Mammary epithelial cell (primary cell): ENCODE measurements at places on chromosomes 7 and 10. TPM values are rescaled to one million over a fixed set of nuclear protein-coding genes. Genes with fewer than 3 reads are reported as not detected.

Gene HIPK2
- total RNA-seq: 31.0 TPM

Gene TAS2R41
- total RNA-seq: not detected

Gene MSS51
- total RNA-seq: 1.5 TPM

Gene SLC35G1
- total RNA-seq: 3.0 and 4.7 TPM in 2 replicates

Gene LEP
- 1.0 TPM for total RNA-seq

Gene ACBD5
- 18.8 TPM for total RNA-seq

Gene SRGN
- total RNA-seq: 0.45 and 0.92 TPM in 2 replicates

Gene CALHM1
- not detected for total RNA-seq

Gene TMEM273
- total RNA-seq: not detected

Gene AKR1C8
- total RNA-seq: not detected in 2 replicates

Gene CYP3A4
- not detected for total RNA-seq

Gene SLC26A3
- not detected for total RNA-seq

Gene MYH16
- total RNA-seq: under 0.01 TPM

Gene PKD1L1
- 0.17 TPM for total RNA-seq

Gene C10orf95
- 1.5 TPM for total RNA-seq

Gene HACD1
- total RNA-seq: 30.3 TPM

Gene BLNK
- total RNA-seq: 5.8 and 10.2 TPM in 2 replicates

Gene MALRD1
- 0.83 TPM for total RNA-seq

Gene SPDYE16
- total RNA-seq: under 0.01 TPM

Gene NEUROD6
- total RNA-seq: not detected

Gene OR6B1
- total RNA-seq: not detected in 2 replicates

Gene CLCN1
- under 0.01 TPM for total RNA-seq

Gene ADAP1
- 21.4 and 27.3 TPM in 2 replicates for total RNA-seq

Gene PDE1C
- total RNA-seq: 32.8 and 35.8 TPM in 2 replicates

Gene AGFG2
- total RNA-seq: 8.0 TPM

Gene PRLHR
- not detected in 2 replicates for total RNA-seq

Gene SYT15B
- 0.21 TPM in 1 of 2 replicates, not detected in the other for total RNA-seq

Gene UBE2D1
- 13.9 and 14.5 TPM in 2 replicates for total RNA-seq

Gene IFT22
- 32.2 TPM for total RNA-seq

Gene FKBP6
- not detected in 2 replicates for total RNA-seq

Gene GSAP
- 10.3 TPM for total RNA-seq

Gene CALHM3
- total RNA-seq: not detected

Gene EPO
- total RNA-seq: not detected in 2 replicates

Gene TCF7L2
- 7.7 TPM for total RNA-seq

Gene SEMA3E
- total RNA-seq: 0.42 and 0.83 TPM in 2 replicates

Gene C10orf143
- total RNA-seq: 2.4 and 4.5 TPM in 2 replicates

Gene TMEM176B
- 0.17 TPM for total RNA-seq

Gene ALOX5
- 0.12 TPM in 1 of 2 replicates, not detected in the other for total RNA-seq

Gene IFIT1B
- not detected for total RNA-seq

Gene TEX47
- total RNA-seq: not detected

Gene GBX1
- not detected in 2 replicates for total RNA-seq
